GM23338 (cell line): ENCODE measurements at places on chromosomes 5 and 9.
A peak's percentile ranks its signal among the peaks of the same experiment; 100 is the strongest.

DNA sequence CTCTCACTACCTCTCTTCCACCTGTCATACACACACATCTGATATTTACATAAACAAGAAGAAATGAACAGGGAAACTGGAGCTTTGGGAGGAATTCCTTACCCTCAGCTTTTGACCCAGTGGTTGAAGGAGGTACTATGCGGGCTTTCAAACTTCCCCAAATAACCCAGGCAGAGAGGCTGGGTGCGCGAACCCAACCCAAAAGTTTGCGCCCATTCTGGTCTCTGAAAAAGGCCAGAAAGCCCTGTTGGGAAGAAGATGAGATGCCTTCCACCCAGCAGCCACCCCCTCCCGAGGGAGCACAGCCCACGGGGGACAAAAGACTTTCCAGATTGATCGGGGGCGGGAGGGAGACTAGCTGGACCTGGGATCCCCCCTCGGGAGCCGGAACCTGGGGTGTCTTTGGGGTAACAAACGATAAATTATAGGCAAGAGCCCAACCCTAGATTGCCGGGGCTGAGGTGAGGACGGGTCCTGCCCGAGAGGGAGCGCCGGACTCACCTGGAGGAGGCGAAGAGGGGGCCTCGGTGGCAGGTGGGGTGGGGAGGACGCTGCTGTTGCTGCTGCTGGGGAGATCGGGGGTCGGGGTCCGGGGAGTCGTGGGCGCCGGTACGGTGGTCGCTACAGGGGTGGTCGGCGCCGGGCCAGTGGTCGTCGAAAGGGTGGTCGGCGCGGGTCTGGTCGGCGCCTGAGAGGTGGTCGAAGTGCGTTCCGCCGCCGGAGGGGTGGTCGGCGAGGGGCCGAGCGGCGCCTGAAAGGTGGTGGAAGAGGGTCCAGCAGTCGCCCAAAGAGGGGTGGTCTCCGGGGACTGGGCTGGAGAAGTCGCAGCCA, 798 bp downstream of the MEGF9 start:
- DNase-seq, result peak; percentile 58

DNA sequence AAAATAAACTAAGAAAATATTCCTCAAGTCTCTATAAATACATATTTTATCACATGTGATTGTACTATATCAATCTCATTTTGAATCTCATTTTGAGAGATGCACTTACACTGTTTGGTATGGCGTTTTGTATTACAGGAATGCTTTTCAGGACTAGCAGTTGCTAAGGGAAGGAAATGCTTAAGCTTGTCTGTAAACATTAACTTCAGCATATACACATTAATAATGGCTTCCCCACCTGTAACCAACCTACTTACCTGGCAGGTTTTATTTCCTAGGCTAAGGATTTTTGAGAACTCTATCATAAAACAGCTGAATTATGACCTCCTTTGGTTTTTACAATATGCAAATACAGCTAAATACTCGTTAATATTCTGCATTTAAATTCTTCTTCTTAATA, 141.0 kb upstream of the GRHPR start:
- no peak for DNase-seq

DNA sequence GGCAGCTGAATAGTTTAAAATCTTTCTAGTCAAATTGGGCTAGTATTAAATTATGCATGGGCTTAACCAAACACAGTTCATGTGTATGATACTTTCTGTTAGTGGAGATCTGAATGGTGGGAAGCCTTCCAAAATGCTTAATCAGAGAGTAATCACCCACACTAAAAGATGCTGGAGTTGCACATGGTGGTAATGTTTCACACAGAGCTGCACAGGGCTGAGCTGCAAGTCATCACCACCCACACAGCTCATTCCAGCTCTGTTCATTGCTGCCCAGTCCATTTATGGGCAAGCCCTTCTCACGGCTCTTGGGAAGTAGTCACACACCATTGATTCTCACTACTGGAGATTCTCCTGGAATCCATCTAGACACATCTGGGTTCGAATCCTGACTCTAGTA, 351.5 kb upstream of the KCNN2 start:
- no peak for DNase-seq

DNA sequence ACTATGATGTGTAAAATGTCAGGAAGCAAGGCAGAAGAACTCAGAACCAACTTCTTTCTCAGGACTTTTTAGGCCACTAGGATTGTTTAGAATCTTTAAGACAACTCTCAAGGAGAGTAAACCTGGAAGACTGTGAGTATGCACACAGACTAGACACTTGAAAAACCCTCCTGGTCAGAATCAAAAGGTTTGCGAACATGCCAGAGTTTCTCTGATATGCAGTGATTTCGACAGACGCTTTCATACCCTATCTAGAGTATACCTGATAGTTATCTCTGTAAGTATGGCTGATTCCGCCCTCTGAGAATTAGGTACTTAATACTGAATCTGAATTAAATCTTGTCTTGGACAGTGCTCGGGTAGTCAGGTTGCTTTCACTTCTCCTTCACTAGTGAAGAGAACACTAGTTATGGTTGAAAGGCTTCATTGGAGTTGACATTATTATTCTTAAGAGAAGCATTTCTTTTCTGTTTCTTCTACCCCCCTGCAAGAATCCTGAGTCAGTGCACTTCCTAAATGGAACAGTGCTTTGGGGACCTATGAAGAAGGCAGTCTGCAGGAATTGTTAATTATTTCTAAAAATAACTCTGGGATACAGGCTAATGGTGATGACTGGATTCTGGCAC, 158.1 kb downstream of the HACD4 start:
- no peak for DNase-seq

GRCh38 chr9:71812385-71812784, 44.1 kb upstream of the CEMIP2 start:
- DNase-seq, result no peak

GRCh38 chr5:135133698-135134515, 99.9 kb upstream of the PITX1 start:
- DNase-seq, result no peak

- DNase-seq, result no peak
These were observed 130.7 kb upstream of the NTRK2 start for GRCh38 chr9:84538879-84539278.

DNA sequence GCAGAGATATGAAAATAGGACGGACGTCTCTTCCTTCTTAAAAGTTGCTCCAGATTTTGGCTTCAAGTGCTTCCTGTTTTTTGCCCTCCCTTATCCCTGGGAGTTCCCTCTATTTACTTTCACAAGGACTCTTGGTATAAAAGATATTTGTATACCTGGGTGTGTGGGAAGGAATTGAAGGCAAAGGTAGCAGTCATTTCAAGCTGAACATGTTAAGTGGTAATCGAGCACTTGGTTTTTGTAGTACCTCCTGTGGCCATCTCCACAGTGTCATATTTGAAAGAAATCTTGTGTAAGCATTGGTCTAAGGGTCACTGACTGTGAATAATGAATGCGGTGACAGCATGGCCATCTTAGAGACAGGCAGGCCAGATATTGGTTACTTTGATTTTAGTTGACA, 593.6 kb downstream of the MTRR start:
- DNase-seq, result no peak

- DNase-seq, result no peak
These were observed 11.4 kb downstream of the PCDHGA12 start for GRCh38 chr5:141441571-141442170.

- DNase-seq, result no peak
These were observed 125.9 kb downstream of the NUDT12 start for GRCh38 chr5:103436656-103437055.

GRCh38 chr9:132364068-132364467, 9.3 kb upstream of the SETX start:
- DNase-seq, result no peak

DNA sequence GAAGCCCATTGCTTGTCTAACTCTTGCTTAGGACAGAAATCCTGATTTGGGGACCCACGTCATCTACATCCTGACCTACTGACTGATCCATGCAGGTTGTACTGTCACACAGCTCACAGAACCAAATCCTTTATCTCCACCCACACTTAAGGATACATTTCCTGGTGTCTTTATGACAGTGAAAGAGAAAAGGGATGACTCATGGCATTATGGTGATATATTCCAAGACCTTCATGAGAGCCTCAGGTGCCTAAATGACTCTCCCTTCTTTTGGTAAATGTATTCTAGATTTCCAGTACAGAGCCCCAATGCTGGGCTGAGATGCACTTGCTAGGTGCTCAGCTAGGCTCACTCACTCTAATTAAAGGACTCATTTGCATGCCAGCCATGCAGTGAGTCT, 26.0 kb upstream of the DMRT2 start:
- DNase-seq, result no peak

DNA sequence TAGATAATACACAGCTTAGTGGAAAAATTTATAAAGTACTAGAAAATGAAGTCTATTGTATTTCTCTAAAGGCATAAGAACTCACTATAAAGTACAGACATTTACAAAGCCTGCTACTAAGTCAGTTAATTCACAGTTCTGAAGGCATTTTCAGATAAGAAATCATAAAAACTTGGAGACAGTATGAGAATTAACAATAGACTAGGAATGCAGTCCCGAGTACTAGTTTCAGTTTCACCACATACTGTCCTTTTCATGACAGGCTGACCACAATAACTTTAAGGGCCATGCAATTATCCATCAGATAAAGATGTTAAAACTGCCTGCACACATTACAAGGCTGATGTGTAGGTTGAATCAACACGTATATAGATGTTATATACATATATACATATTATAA, 362.6 kb upstream of the SMC2 start:
- no peak for DNase-seq

GRCh38 chr5:154518438-154518867, 40.4 kb upstream of the HAND1 start:
- DNase-seq, result no peak

DNA sequence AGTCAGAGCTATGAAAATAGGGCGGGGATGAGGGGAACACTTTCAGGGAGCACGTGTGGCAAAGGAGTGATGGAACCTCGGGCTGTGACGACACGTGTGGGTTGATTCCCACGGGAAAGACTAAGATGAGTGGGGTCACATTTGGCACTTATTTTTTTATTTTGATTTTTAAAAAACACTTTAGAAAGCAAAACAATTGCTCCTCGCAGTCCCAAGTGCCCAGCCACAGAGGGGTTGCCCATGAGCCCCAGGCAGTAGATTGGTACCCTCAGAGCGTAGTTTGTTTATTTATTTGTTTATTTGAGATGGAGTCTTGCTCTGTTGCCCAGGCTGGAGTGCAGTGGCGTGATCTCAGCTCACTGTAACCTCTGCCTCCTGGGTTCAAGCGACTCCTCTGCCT, 69.7 kb downstream of the WNK2 start:
- no peak for DNase-seq

GRCh38 chr5:95068289-95068910, 216.5 kb downstream of the MCTP1 start:
- DNase-seq, result no peak

- no peak for DNase-seq
These were observed 31.0 kb downstream of the DOCK2 start for GRCh38 chr5:169667896-169668674.

DNA sequence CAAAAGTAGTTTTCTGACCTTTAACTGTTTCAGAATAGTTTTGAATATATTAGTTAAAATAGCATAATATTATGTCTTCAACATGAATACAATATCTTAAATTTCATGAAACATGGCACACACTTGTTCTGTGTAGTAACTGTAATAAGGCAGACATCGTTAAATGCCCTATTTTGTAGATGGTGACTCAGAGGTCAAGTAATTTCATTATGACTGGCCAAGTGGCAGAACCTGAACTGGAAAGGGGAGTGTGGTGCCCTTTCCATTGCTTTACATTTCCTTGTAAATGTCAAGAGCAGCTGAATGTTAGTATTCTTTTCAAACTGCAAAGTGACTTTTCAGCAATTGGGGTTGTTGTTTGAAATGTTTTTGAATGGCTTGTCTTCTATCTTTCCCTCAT, 201.2 kb upstream of the CDKN2B start:
- no peak for DNase-seq

DNA sequence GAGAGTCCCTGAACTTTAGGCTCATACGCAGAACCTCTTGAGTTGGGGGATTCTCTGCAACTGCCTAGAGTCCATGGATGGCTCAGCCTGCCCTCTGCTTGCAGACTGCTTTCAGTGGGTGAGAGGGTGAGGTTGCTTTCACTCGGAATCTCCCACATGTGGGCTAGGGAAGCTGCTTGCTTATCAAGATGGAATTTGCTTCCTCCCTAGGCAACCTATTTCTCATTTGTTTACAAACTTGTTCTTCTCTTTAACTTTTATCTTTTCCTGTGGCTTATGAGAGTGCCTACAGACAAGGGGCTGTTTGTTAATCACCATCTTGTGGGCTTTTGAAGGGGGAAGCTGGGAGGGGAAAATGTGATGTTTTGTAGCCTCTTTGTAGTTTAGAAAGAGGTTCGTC, 10.0 kb downstream of the TLE4 start:
- DNase-seq, result no peak

DNA sequence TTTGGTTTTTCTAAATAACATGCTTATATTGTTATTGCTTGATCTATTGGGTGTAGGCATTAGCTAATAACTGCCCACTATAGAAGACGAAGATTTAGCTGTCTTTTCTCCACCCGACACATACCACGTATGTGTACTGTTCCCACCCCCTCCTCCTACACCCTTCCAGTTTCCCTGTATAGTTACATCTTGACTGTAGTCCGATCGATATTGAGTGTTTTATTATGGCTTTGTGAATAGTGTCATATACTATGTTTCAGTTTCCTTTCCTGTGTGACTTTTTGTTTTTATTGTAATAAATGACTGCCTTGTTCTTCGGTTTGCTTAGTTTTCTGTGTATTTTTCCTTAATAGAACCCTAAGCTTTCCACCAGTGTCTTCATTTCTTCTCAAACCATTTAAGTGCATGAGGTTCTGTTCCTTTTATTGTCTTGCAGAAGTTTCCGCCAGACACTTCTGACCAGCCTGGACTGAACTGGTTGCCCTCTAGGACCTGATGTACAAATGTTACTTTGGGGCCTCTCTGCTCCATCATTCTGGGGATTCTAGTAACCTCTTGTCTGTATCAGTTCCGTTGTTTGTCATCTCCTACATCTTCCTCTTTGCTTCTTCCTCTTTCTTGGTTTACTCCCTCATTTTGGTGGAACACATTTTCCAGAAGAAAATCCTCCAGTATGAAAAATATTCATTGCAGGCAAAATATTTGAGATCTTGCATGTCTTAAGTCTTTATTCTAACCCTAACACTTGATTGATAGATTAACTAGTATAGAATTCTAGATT, 61.8 kb downstream of the PRKACG start:
- DNase-seq, result no peak

DNA sequence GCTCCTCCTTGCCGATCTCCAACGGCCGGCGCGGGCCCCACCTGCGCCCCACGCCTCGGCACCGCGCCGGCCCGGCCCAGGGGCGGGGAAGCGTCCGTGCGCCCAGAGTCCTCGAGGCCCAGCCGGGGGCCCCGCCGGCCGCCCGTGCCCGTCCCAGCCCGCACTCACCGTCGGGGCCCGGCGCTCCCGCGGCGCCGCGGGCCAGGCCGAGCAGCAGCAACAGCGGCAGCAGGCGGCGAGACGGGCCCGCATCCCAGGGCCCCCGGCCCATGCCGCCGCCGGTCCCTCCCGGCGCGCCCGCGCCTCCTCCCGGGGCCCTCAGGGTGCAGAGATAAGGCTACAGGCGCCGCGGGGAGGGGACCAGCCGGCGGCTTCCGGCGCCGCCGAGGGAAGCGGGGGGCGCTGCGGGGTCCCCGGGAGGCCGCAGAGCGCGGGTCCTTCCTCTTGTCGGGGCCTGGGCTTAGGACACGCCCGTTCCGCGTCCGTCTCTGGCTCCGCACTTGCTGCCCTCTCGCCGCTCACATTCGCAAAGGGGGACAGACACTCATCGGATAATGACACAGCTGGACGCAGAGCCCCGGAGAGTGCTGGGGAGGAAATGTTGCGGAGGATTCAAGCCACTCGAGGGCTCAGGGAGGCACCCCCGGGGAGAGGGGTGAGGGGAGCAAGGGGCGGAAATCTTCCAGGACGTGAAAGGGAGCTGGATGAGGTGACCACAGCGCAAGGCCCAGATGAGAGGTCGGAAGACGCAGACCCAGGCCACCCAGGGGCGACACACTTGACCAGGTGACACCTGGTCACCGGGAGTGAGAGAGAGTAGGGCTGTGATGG, at the start of gene SUSD1:
TSS of gene SUSD1 (minus strand) at position 333 of the 831 bp plus-strand sequence. CDS start at position 271, 62 bp downstream.
- peak; percentile 72 for DNase-seq
